ENCODE measurements at places on chromosomes 7 and 10.

DNA sequence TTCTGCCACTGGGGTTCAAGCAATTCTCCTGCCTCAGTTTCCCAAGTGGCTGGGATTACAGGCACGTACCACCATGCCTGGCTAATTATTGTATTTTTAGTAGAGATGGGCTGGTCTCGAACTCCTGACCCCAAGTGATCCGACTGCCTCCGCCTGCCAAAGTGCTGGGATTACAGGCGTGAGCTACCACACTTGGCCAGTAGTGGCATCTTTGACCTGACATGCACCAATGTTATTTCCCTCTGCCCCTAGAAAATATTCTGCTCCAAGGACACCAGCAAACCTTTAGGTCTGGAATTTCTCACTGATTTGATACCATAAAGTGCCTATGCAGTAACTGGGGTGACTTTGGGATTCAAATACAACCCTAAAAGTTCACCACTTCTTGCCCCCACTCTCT lies 179.4 kb downstream of the ARID5B start:
- no peak for DNase-seq

DNA sequence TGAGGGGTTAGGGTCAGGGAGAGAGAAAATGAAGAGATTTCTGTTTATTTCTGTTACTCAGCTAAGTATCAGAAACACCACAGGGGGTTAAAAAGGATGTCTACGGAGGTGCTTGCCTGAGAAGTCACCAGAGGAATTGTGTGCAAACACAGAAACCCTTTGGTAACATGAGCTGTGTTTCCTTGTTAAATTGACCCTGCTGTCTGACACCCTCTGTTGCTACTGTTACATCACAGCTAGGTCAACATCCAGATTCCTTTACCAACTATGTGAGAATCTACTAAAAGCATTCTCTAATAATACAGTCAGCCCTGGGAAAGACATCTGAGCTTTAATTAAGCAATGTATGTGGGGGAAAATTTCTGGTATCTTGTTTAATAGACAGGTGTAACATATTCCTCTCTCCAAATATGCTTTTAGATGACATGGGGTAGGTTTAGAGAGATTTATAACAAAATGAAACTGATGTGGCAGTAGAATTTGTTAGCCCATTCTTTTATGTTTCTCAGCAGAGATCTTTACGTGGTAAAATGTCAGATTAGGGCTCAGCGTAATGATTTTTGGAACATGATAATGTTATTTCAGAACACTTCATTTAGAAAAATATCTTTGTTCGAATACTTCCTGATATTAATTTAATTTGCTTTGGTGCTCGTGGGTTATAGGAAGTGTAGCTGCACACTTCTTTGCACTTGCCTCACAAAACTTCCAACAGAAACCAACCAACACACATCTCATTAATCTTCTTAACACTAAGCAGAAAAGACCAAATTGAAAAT lies 168.0 kb upstream of the AHR start:
- peak; percentile 28 for DNase-seq

GRCh38 chr7:88203401-88203800 lies 16.4 kb downstream of the SRI start:
- DNase-seq: no peak

DNA sequence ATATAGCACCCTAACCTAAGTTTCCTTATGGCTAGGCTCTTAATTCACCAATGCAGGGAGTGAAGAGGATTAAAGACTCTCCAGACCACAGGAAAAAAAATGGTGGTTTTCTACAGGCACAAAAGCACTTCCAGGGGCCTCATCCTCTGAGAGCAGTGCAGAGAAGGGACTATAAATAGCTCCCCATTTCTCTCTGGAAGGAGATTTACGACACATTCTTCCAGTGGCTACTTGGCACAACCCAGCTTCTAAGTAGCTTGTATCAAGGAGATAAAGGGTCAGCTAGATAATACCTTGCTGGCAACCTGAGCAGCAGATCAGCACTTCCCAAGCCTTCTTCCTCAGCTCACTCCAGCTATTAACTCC lies 73.5 kb downstream of the CRPPA start:
- DNase-seq: no peak

DNA sequence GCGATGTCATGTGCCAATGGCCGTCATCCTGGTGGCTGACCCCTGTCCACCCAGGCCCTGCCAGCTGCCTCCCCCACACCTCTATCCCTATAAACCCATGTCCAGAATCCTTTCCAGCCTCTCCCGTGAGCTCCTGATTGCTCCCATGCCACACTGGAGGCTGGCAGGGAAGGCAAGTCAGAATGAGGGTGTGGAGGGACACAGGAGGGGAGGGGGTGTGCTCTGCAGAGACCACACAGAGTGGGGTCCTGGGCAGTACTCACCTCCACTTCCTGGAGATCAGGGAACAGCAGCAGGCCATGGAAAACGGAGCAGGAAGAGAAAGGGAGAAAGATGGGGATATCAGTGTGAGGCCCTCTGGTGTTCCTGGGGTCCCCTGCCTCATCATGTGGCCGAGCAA lies 15.7 kb downstream of the SPOCK2 start:
- no peak for DNase-seq

GRCh38 chr10:4526311-4526731 lies 299.7 kb upstream of the AKR1E2 start:
- DNase-seq: no peak

GRCh38 chr7:6226194-6226799 lies 46.1 kb downstream of the CYTH3 start:
- DNase-seq: no peak

GRCh38 chr7:2668401-2668800 lies 19.6 kb upstream of the AMZ1 start:
- DNase-seq: no peak

GRCh38 chr10:99224766-99225165 lies 10.9 kb downstream of the HPSE2 start:
- DNase-seq: no peak

DNA sequence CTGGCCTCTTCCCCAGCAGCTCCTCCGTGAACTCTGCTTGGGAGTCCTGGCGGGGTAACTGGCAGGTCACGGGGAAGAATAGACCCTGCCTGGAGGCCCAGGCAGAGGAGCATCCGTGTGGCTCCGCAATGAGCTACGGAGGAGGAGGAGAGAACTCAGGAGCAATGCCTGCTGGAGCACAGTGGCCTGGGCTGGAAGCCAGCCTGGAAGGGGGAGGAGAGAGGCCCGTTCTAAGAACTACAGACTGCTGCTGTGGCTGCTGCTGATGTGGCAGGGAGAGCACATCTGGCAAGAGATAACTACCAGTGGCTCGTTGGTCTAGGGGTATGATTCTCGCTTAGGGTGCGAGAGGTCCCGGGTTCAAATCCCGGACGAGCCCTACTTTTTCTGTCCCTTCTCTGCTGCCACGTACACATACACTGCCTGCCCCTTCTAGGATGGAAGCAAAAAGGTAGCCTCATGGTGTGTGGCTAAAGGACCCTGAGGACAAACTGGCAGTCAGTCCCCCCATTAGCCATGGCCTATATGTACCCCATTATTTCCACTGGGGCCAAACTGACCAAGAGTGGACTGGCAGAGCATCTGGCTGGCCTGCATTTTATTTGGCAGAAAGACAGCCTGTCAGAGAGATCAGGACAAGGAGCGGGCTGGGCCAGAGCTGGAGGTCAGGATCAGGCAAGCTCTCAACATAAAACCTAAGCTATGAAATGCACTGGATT lies 7.7 kb upstream of the OPN1SW start:
- DNase-seq: peak; percentile 61

DNA sequence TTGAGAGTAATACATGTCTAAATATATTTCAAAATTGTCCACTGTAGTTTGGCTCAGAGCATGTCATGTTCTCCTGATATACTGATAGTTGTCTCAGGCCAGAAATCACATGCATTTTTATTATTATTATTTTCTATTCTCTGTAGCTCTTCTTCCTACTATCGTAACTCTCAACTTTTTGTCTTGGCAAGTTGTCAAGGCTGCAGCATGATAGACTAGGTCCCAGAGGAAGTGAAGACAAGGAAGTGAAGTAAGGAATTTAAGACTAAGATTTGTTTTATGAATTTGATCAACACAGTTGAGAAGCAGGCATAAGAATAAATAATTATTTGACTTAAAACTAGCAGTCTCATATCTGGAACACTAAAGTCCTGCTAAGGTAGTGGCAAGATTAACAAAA lies 369.5 kb downstream of the ABCA13 start:
- no peak for DNase-seq

DNA sequence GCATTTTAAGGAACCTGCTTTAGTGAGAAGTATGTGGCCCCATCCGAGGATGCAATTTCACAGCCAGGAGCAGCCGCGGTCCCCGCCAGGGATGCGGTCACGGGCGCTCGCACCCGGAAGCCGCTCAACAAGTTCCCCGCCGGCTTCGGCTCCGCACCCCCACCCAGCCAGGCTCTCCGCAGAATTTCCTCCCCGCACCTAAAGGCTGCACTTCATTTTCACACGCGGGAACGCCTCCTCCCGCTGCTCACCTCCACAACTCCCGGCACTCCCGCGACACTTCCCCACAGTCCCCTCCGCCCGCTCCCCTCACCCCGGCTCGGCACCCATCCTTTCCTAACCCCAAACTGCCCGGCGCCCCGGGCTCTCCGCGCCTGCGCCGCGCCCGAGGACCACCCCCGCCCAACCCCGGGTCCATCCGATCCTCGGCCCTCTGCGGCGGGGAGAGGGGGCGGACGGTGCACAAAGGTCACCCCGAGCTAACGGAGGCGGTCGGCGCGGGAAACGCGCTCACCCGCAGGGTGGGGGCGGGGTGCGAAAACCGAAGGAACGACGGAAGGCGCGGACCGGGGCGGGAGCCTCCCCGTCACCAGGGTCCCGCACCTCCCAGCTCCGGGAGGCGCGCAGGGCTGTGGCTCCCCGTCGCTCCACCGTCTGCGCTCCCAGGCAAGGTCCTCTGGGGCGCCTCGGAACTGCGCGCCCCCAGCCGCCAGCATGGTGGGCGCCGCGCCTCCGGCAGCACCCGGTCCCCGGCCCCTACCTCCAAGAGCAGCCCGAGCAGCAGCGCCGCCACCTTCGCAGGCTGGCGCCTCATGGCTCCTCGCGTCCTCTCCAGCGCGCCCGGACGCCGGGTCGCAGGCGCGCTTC lies 558 bp downstream of the VOPP1 start:
- no peak for DNase-seq

DNA sequence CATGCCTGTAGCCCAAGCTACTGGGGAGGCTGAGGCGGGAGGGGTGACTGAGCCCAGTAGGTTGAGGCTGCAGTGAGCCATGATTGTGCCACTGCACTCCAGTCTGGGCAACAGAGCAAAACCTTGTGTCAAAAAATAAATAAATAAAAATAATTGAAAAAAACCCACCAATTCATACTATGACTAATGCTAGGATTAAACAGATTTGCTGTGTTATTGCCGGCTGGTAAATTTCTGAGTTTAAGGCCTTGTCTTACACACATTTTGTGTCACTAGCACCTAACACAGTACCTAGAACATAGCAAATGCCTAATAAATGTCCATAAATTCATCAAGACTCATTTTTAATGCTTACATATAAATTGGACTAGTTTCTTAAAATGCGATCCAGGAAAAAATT lies 8.7 kb downstream of the ESYT2 start:
- no peak for DNase-seq

DNA sequence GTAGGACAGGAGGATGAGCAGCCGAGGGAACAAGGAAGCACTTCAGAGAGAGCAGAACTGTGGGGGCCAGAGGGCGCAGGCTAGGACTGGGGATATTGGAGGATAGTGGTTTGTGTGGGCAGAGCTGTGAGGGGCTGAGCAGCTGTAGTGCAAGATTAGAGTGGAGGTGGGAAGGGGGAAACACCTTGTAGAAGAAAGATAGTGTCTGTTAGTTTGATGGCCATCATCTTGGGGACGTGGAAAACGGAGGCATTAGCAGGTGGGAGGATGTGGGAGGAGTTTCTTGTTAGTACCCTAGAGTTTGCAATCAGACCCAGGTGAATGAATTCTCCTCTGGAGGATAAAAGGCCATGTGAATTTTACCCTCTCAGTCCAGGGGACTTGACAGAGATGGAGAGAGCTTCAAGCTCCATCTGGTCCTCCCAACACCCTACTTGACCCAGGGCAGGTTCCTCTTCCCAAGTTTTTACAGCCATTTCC lies 34.0 kb downstream of the PRSS2 start:
- DNase-seq: no peak

- DNase-seq: no peak
Observed at GRCh38 chr7:99617192-99617781, 541 bp downstream of the ZSCAN25 start.

GRCh38 chr7:97117035-97117371 lies 495 bp upstream of the SDHAF3 start:
- no peak for DNase-seq

DNA sequence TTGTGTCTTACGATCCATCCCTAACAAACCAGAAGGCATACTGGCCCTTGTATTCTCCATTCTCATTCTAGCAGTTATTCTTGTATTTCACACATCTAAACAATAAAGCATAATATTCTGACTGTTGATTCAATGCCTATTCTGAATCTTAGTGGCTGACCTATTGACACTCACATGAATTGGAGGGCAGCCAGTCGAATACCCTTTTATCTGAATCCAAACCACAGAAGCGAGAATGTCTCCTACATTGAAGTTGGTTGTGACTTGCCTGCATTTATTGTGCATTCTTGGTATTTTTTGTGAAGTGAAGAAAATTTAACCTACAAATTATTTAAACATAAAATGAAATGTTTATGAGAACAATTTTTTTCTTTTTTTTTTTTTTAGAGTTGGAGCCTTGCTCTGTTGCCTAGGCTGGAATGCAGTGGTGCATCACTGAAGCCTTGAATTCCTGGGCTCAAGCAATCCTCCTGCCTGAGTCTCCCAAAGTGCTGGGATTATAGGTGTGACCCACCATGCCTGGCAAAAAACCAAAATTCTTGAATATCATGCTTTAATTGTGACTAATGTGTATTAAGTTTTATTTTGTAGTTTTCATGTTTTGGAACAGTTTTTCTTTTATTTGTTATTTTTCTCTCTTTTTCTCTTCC lies 22.7 kb downstream of the EXOC4 start:
- no peak for DNase-seq

GRCh38 chr10:56823849-56824248 lies 462.8 kb upstream of the ZWINT start:
- peak; percentile 6 for DNase-seq

DNA sequence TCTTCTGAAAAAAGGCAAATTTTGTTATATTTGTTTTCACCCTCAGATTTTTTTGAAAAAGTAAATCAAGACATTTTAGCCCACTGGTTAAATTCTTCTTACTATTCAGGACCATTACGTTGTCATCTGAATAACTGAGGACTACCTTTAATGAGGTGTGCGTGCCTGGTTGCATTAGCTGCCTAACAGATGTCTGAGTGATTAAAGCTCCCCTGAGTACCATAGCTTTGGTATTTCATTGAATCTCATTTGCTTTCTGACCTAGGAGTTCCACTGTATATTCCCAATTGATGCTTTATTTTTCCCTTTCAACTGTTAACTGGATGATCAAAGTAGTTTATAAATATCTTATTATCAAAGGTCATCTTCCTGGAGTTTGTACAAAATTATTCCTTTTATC lies 410.0 kb upstream of the SEMA3D start:
- DNase-seq: no peak

GRCh38 chr7:142488842-142489241 lies 231.0 kb upstream of the PRSS58 start:
- no peak for DNase-seq

All from pons (tissue), 1 donor.